Activated CD8-positive, alpha-beta memory T cell treated with anti-CD3 and anti-CD28 coated beads for 48 hours (primary cell): ENCODE measurements at places on chromosomes 11 and 22.

- no peak for DNase-seq
Measured at GRCh38 chr22:49481659-49482399, 345.8 kb downstream of the BRD1 start.

- DNase-seq: no peak
Measured at GRCh38 chr22:42611051-42611450, 3.6 kb downstream of the POLDIP3 start.

GRCh38 chr11:19979519-19979845 is 180.8 kb downstream of the DBX1 start:
- DNase-seq: no peak

GRCh38 chr22:49676783-49677494 is 150.7 kb downstream of the BRD1 start:
- no peak for DNase-seq

GRCh38 chr11:73270016-73270854 is 1.9 kb upstream of the P2RY6 start:
- no peak for DNase-seq

DNA sequence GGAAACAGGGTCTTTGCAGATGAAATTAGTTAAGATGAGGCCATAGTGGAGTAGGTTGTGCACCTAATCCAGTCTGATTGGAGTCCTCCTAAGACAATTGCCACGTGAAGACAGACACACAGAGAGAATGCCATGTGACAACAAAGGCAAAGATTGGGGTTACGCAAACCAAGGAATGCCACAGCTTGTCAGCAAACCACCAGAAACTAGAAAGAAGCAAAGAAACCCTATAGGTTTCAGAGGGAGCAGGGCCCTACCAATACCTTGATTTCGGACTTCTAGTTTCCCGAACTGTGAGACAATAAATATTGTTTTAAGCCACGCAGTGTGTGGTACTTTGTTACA is 8.2 kb upstream of the LAYN start:
- DNase-seq: no peak

- no peak for DNase-seq
Measured at GRCh38 chr11:85941380-85941973, 86.3 kb downstream of the CCDC83 start.
